Activated naive CD4-positive, alpha-beta T cell treated with anti-CD3 and anti-CD28 coated beads, Interleukin-2, amount 50 U/mL, for 16 hours (primary cell): ENCODE measurements at places on chromosomes 7 and 10.

DNA sequence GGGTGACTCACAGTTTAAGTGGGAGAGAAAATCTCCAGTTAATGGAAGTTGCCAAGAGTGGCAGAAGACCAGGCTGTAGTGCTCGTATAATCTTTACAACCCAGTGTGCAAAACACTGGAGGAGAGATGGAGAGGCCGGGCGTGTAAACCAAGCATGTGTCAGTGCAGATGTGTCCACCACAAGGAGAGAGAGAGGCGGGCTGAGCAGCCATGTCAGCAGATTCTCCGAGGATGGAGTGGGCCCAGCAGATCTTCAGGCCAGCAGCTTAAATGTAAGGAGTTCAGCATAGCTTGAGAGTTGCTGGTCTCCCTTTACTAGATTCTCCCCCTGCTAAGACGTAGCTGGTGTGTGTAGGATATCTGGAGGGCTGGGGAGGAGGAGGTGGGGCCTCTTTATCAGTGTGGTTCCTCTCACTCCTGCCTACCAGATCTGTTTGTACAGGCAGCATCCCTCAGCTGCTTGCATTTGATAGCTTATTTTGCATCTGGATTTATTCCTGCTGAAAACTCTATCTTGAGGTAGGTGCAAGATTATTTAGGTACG, 13.7 kb downstream of the BPGM start:
- DNase-seq, result no peak

DNA sequence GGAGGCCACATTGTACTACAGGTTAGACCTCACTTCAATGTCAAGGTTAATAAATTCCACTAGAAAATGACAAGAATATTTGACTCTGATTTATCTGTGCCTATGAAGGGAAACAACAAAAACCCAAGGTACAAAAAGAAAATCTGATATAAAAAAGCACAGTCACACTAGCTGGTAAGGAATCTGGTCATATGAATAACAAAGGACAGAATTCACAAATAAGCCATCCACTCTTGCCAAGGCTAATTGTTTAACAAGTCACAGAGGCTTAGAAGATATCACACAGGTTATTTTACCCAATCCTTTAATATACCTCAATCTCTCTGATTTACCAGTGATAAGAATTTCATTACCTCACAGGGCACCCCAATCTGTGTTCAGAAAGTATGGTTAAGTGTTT, 47.9 kb downstream of the IRF5 start:
- DNase-seq, result no peak

- DNase-seq, result peak; percentile 34
Measured at GRCh38 chr10:26367771-26368170, 70.4 kb upstream of the APBB1IP start.

DNA sequence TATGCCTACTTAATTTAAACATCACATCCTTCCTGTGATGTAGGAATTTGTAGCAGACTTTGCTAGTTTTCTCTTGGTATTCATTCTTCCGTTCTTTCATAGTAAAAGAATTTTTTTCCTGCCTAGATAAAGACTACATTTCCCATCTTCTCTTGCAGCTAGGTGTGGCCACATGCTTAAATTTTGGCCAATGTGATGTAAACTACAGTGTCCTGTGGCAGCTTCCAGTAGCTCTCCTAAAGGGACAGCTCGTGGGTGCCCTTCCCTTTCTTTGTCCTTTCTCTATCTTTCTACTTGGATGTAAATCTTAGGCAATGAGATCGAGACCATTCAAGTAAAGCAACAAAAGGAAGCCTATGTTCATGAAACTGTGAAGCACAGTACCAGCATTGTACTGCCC, 58.6 kb downstream of the ASAH2B start:
- no peak for DNase-seq

GRCh38 chr10:125002423-125003145, 60.7 kb downstream of the ZRANB1 start:
- peak; percentile 6 for DNase-seq

GRCh38 chr7:47227762-47228177, 354.1 kb downstream of the TNS3 start:
- DNase-seq, result no peak

DNA sequence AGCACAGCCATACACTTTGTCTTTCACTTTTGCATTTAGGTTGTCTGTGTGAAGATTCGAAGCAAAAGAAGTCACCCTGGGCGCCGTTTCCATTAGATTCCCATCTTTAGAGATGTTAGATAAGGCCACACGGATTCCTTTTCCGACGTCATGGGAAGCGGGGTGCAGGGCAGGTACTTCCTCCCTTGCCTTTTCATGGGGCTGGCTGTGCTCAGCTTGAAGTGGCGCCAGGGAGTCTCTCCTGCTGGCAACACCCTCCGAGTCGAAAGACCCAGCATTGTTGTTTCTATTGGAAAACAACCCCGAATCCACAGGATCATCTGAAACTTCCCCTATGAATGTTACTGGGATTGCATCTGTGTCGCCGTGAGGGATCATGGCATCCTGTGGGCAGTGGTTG, 246.4 kb upstream of the GRB10 start:
- no peak for DNase-seq

DNA sequence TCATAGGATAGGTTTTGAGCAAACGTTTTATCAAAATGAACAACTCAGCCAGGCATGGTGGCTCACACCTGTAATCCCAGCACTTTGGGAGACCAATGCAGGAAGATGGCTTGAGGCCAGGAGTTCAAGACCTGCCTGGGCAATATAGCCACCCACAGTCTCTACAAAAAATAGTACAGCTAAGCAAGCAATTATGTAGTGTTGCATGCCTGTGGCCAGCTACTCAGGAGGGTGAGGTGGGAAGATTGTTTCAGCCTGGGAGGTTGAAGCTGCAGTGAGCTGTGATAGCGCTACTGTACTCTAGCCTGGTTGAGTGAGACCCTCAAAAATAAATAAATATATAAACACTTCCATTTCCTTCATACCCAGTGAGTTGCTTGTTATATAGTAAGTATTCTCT, 67.1 kb downstream of the LSMEM1 start:
- no peak for DNase-seq

- DNase-seq, result no peak
Measured at GRCh38 chr10:130740915-130741750, 570.4 kb downstream of the TCERG1L start.

- DNase-seq, result peak; percentile 62
Measured at GRCh38 chr7:50209461-50210135, 94.9 kb upstream of the IKZF1 start.

- no peak for DNase-seq
Measured at GRCh38 chr7:75691793-75692543, 46.8 kb downstream of the HIP1 start.

- DNase-seq, result no peak
Measured at GRCh38 chr7:141754939-141755338, 9.0 kb upstream of the TAS2R3 start.

GRCh38 chr10:21953585-21954057, 49.9 kb downstream of the DNAJC1 start:
- DNase-seq, result no peak

DNA sequence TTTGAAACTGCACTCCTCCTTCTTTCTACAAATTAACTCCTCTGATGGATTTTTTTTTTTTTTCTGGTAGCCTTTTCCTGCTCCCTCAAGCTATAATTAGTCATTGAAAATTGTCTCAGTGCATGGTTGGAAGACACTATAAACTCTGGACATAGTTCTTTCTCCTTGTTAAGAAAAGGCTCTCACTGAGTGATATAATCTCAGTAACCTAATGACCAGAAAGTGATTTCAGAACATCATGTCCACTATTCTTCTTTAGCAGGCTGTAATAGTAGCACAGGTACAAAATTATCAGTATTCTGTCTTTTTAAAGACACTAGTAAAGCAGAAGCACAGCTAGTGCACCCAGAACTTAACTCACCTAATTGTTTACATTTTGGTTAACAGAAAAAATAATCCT, 752.6 kb upstream of the PHF14 start:
- no peak for DNase-seq

GRCh38 chr7:139600306-139600705, 76.8 kb downstream of the CLEC2L start:
- no peak for DNase-seq

DNA sequence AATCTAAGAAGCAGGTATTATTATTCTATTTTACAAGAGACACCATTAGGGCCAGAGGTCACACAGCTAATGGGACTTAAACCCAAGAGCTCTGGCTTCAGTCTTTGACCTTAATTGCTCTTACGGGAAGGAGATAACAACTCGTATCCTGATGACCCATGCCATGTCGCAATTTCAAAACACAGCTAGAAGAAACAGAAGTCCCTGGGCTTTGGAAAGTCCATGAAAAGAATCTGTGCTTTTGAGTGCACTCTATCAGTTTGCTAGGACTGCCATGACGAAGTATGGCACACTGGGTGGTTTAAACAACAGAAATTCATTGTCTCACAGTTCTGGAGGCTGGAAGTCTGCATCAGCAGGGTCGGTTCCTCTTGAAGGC, 247.8 kb upstream of the AOAH start:
- no peak for DNase-seq

DNA sequence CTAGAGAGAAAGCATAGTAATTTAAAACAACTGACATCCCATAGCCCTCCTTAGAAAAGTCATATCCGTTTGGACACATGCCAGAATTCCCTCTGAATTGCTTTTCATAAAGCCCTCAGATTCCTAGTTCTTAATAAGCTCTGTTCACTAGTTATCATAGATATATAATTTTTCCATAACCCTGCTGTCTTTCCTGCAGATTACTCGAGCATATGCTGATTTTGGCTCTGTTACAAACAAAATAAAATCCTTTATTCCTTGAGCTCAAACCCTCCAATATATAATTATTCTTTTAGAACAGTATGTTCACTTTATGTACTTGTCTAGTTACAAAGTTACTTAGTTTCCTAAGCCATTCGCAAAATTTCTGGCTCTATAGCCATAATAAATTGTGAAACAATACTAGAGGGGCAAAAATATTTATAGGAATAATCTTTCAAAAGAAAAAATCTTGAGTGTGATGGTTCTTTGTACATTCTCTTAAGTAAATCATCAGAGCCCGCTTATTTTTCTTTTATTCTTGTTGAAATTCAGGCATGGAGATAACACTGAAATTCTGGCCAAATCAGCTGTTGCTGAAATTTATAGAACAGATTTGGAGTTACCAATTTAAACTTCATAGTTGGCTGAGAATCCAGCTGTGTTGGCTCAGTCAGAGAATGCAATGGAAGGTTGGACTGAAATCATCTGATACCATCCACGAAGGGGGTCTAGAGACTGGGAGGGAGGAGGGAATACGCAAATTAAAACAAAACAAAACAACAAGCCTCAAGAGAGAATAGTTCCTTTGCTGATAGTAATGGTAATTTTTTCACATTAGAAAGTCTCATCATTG, 146.1 kb upstream of the TMEM196 start:
- no peak for DNase-seq

GRCh38 chr7:2353113-2353935, 1.3 kb upstream of the EIF3B start:
- DNase-seq, result no peak

DNA sequence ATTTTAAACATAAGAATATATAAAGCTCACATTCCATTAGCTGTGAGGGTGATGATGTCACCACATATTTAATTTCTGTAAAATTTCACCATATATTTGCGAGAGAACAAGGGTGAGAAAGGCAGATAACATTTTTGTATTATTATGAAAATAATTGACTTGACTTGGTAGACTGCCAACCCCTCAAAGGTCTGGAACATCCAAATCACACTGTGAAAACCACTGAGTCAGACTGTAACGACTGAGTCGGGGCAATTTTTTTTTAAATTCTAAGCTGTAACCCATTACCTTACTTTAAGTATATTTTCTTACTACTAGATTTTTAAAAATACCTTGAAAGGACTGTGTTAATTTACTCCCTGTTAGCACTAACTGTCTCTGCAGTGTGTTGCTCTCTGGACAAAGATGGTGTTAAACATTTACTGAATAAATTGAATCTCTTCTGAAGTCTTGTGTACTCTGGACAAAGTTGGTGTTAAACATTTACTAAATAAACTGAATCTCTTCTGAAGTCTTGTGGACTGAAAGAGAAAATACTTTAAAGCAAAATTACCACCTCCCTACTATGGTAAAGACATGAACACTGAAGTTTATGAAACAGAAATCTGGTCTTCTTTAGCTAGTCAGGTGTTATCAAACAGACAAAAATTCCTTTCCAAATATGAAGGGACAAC, 14.1 kb downstream of the PDZD8 start:
- no peak for DNase-seq

- DNase-seq, result no peak
Measured at GRCh38 chr10:3886641-3887251, 101.7 kb upstream of the KLF6 start.

GRCh38 chr7:139783647-139784385, 6.0 kb upstream of the HIPK2 start:
- no peak for DNase-seq

GRCh38 chr7:32515890-32516550, 20.7 kb downstream of the AVL9 start:
- DNase-seq, result peak; percentile 22

GRCh38 chr7:86692755-86693154, 49.0 kb downstream of the GRM3 start:
- DNase-seq, result no peak

DNA sequence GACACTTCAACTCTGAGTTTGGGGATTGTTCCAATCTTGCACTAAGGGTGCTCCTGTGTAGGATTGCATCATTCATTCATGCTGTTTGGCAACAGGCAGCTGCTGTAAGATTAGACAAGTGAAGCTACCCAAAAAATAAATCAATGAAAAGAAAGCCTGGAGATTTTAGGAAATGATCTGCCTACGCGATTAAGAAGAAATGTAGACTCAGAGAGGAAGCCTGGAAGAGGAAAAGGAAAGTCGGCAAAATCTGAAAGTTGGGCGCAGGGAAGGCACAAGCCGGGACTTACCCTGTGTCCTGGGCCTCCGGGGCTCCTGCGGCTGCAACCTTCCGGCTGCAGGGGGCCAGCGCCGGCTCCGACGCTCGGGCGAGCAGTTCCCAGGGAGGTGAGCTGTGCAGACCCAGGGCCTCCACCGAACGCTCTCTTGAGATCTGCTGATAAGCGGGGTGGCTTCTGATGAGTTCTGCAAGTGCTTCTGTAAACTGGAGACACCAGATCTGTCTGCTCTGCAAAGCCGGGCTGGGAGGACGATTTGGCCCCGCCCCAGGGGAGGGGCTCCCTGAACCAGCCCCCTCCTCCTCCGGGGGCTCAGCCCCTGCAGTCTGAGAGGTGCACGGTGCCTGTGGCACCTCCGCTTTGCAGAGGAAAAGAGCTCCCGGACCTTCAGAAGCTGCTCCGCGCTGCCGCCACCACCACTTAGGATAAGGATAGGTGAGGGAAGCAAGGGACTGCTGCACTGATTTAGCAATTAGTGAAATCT, 17.4 kb downstream of the PSPH start:
- peak; percentile 75 for DNase-seq

- DNase-seq, result no peak
Measured at GRCh38 chr7:2585446-2585845, 26.7 kb downstream of the IQCE start.

DNA sequence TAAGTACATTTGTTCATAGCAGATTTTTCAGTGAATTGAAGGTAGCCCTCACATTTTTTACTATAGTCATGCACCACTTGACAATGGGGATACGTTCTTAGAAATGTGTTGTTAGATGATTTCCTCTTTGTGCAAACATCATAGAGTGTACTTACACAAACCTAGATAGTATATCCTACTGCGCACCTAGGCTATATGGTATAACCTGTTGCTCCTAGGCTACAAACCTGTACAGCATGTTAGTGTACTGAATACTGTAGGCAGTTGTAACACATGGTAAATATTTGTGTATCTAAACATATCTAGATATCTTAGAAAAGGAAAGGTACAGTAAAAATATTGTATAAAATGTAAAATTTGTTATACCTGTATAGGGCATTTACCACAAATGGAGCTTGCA, 41.2 kb downstream of the TAX1BP1 start:
- no peak for DNase-seq

- no peak for DNase-seq
Measured at GRCh38 chr10:67539312-67539711, 156.7 kb downstream of the CTNNA3 start.
